ENCODE measurements at places on chromosomes 1 and 21. TPM values are rescaled to one million over a fixed set of nuclear protein-coding genes. Genes with fewer than 3 reads are reported as not detected.

The ADAMTS4 gene
- polyA plus RNA-seq: 1.3 TPM

The PRDM15 gene
- 2.2 TPM for polyA plus RNA-seq

The RGS1 gene
- 0.06 TPM for polyA plus RNA-seq

The ARHGEF16 gene
- 0.52 TPM for polyA plus RNA-seq

The NECTIN4 gene
- polyA plus RNA-seq: not detected

The CBR3 gene
- 1.8 TPM for polyA plus RNA-seq

The C8A gene
- not detected for polyA plus RNA-seq

The NCDN gene
- 6.8 TPM for polyA plus RNA-seq

The CD84 gene
- polyA plus RNA-seq: 0.04 TPM

The OR2AK2 gene
- not detected for polyA plus RNA-seq

The NENF gene
- 72.0 TPM for polyA plus RNA-seq

The SCCPDH gene
- 44.3 TPM for polyA plus RNA-seq

The LENEP gene
- not detected for polyA plus RNA-seq

The LCE1F gene
- not detected for polyA plus RNA-seq

The S100B gene
- polyA plus RNA-seq: 1.7 TPM

The RNF19B gene
- 32.5 TPM for polyA plus RNA-seq

The RUNX3 gene
- 0.16 TPM for polyA plus RNA-seq

The CD53 gene
- polyA plus RNA-seq: 1.5 TPM

The S100A12 gene
- 1.0 TPM for polyA plus RNA-seq

The KRTAP12-2 gene
- polyA plus RNA-seq: not detected

The ACP6 gene
- 7.4 TPM for polyA plus RNA-seq

The KIF17 gene
- polyA plus RNA-seq: 1.5 TPM

The LORICRIN gene
- 0.06 TPM for polyA plus RNA-seq

The ATP1A4 gene
- 0.13 TPM for polyA plus RNA-seq

The TPR gene
- 20.9 TPM for polyA plus RNA-seq

The B3GALT2 gene
- 0.15 TPM for polyA plus RNA-seq

The ACTL8 gene
- not detected for polyA plus RNA-seq

The FLG2 gene
- polyA plus RNA-seq: not detected

The C1QB gene
- 16.3 TPM for polyA plus RNA-seq

The KMO gene
- 0.08 TPM for polyA plus RNA-seq

The LAPTM5 gene
- 3.0 TPM for polyA plus RNA-seq

The ABCD3 gene
- polyA plus RNA-seq: 46.7 TPM

The EPHB2 gene
- 0.06 TPM for polyA plus RNA-seq

The FCRL2 gene
- polyA plus RNA-seq: not detected

The CRP gene
- polyA plus RNA-seq: 0.04 TPM

The C1orf141 gene
- polyA plus RNA-seq: not detected

The ANGPTL3 gene
- polyA plus RNA-seq: not detected

The TFF2 gene
- polyA plus RNA-seq: not detected

The LRRC7 gene
- polyA plus RNA-seq: 0.33 TPM

The CELA2B gene
- polyA plus RNA-seq: not detected

The AJAP1 gene
- polyA plus RNA-seq: under 0.01 TPM

The KCNK2 gene
- polyA plus RNA-seq: 0.24 TPM

The EPHA10 gene
- not detected for polyA plus RNA-seq

The PPIH gene
- 22.9 TPM for polyA plus RNA-seq

The BARHL2 gene
- polyA plus RNA-seq: not detected

The CLDN8 gene
- not detected for polyA plus RNA-seq

The LCE2A gene
- not detected for polyA plus RNA-seq

The AMIGO1 gene
- polyA plus RNA-seq: 8.0 TPM

The IL23R gene
- not detected for polyA plus RNA-seq

Data from psoas muscle (tissue), 8 donors.